Chondrocyte (in vitro differentiated cells): ENCODE measurements at places on chromosomes 16 and 17. TPM values are rescaled to one million over a fixed set of nuclear protein-coding genes. Genes with fewer than 3 reads are reported as not detected.

The NPIPB13 gene
- 5.6 to 9.9 TPM (median 9.8 TPM) in 3 replicates for total RNA-seq

The HEATR9 gene
- not detected in 3 replicates for total RNA-seq

DNA sequence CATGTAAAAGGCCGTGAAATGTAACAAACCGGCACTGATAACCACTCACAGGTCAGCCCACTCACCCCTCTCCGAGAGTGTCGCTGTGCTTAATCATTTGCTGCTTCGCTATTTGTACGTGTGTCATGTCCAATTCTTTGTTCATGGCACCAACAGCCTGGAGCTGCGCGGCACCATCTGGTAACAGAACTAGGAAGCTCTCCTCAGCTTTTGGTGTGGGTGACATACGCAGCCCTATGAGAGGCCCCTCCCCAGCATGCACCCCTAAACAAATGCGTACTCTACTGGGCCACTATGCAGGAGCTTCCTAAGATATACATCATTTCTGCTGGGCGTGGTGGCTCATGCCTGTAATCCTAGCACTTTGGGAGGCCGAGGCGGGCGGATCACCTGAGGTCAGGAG is 2.3 kb upstream of the PECAM1 start:
- H3K4me1 ChIP-seq, result no peaks in the 10 kb centered on the region
- H3K4me3 ChIP-seq, result no peak overlapping the region

- no peak for DNase-seq
- H3K36me3 ChIP-seq, result no peaks in the 10 kb centered on the region
- H3K4me1 ChIP-seq, result peaks cover 29% of the 10 kb centered on the region
Observed at GRCh38 chr16:56862776-56863175, 2.2 kb upstream of the SLC12A3 start.

The GPR179 gene
- 0.56 TPM in 1 of 3 replicates, not detected in the others for total RNA-seq

- H3K4me3 ChIP-seq, result no peak overlapping the region
- peaks cover 13% of the 10 kb centered on the region for H3K36me3 ChIP-seq
- H3K27me3 ChIP-seq, result no peaks in the 10 kb centered on the region
- H3K27ac ChIP-seq, result no peak overlapping the region
- no peak for DNase-seq
- H3K4me1 ChIP-seq, result peaks cover 2% of the 10 kb centered on the region
Observed at GRCh38 chr16:2231016-2231931, 5.0 kb upstream of the DNASE1L2 start.

DNA sequence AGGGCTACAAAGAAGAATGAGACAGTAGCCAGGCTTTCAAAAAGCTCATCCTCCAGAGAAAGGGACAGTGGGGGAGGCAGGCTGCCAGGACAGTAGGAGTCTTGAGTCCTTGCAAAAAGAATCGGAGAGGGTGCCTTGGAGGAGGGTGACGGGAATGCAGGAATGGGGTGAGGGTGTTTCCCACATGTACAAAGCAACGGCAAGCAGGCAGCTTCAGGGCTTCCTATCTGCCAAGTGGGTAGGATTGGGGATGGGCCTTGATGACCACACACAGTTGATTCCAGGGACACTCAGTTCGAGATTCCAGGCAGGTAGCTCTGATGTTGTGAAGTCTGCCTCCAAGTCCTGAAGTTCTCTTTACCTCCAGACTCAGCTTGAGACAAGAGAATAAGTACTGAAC is 54.4 kb downstream of the C17orf67 start:
- peaks cover 20% of the 10 kb centered on the region for H3K27me3 ChIP-seq
- no peak overlapping the region for H3K27ac ChIP-seq
- no peaks in the 10 kb centered on the region for H3K36me3 ChIP-seq
- H3K4me3 ChIP-seq, result peak overlapping the region; percentile 77
- peaks cover 10% of the 10 kb centered on the region for H3K4me1 ChIP-seq

The APOBR gene
- total RNA-seq, result 0.07 TPM in 1 of 3 replicates, not detected in the others

The KRT27 gene
- not detected in 3 replicates for total RNA-seq

- no peak overlapping the region for H3K27ac ChIP-seq
- peaks cover 18% of the 10 kb centered on the region for H3K4me1 ChIP-seq
- DNase-seq, result no peak
- peaks cover under 1% of the 10 kb centered on the region for H3K36me3 ChIP-seq
Observed at GRCh38 chr16:82672676-82673075, 45.9 kb downstream of the CDH13 start.

- H3K4me1 ChIP-seq, result peaks cover 22% of the 10 kb centered on the region
- H3K4me3 ChIP-seq, result no peak overlapping the region
- DNase-seq, result peak; percentile 47
- H3K27ac ChIP-seq, result peak overlapping the region; percentile 70
- peaks cover 28% of the 10 kb centered on the region for H3K36me3 ChIP-seq
Observed at GRCh38 chr16:8892101-8892575, 10.0 kb downstream of the LITAFD start.

DNA sequence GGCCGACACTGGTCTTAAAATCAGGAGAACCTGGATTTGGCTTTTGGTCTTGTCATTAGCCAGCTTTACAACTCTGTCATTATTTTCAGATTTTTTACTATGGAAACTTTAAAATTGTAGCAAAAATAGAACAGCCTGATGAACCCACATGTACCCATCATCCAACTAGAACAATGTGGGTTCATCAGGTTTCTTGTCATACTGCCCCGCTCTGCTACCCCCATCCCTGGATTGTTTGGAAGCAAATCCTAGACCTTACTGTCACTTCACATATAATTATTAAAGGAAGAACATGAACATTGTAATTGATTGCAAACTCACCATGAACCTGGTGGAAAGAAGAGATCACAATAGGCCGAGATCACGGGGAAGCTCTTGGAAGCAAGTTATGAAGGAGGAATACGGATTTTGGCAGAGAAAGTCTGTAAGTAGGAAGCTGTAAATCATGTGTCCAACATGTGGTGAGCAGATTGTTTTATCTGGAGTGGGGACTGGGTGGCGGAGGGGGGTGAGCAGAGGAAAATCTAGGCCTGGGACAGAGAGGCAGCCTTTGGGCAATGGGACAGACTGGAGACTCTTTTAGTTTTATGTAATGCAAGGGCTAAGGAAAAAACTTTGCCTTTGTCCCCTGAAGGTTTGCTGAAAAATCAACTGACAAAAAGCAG is 67.0 kb downstream of the PITPNC1 start:
- H3K27ac ChIP-seq, result no peak overlapping the region
- no peak overlapping the region for H3K4me3 ChIP-seq
- DNase-seq, result no peak
- H3K4me1 ChIP-seq, result peaks cover 9% of the 10 kb centered on the region
- H3K27me3 ChIP-seq, result no peaks in the 10 kb centered on the region
- no peaks in the 10 kb centered on the region for H3K36me3 ChIP-seq

The DHODH gene
- total RNA-seq, result 4.1 to 5.7 TPM (median 4.6 TPM) in 3 replicates

The CES1 gene
- not detected in 3 replicates for total RNA-seq

The MPHOSPH6 gene
- total RNA-seq, result 13.5 to 23.8 TPM (median 14.6 TPM) in 3 replicates

The CARHSP1 gene
- 46.5 to 57.4 TPM (median 54.1 TPM) in 3 replicates for total RNA-seq

DNA sequence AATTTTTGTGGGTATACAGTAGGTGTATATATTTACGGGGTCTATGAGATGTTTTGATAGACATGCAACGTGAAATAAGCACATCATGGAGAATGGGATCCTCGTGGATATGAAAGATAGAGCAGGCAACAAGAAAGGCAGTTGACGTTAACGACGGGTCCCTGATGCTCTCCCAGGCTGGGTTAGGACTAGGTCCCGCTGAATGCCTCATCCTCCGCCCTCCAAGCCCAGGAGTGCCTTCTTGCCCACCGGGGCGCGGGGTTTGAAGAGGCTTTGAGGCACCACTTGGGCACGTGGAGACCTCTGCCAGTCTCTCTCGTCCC is 9.5 kb upstream of the ZFP90 start:
- peaks cover 15% of the 10 kb centered on the region for H3K4me1 ChIP-seq
- H3K4me3 ChIP-seq, result peak overlapping the region; percentile 84
- peak overlapping the region; percentile 80 for H3K27ac ChIP-seq
- H3K27me3 ChIP-seq, result peaks cover 2% of the 10 kb centered on the region
- no peak for DNase-seq
- peaks cover 7% of the 10 kb centered on the region for H3K36me3 ChIP-seq

DNA sequence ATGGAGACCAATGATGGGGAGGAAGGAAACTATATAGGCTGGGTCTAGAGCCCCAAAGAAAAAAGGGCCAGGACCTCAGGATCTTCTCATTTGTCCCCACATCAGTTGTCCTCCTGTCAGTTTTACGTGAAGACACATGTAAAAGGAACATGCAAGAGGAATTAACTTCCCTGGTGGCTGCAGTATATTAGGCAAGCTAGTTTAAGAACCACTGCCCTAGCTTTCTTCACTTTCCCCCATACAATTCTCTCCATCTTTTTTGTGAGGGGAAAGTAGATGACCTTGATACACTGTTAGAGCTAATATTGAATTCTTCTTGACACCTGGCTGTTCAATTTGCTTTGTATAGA is 2.3 kb downstream of the MAP3K3 start:
- peak overlapping the region; percentile 32 for H3K27ac ChIP-seq
- no peak for DNase-seq
- peaks cover 40% of the 10 kb centered on the region for H3K4me1 ChIP-seq
- H3K27me3 ChIP-seq, result no peaks in the 10 kb centered on the region
- H3K36me3 ChIP-seq, result no peaks in the 10 kb centered on the region

DNA sequence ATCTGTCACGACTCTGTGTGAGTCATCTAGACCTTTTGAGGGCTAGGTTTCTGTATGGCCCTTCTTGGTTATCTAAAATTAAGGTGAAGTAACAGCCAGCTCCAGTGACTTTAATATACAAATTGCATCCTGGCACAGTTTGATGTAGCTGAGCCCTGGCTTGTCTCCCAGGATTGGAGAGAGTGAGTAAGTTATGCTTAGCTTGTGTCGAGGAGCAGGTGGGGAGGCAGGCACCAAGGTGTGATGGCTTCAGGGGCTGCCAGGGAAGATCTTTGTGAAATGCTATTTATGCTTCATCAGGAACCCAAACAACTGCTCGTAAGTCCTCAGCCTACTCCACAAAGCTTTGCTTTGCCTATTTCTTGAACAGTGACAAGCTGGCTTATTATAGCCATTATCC is 261.2 kb downstream of the HS3ST4 start:
- no peaks in the 10 kb centered on the region for H3K36me3 ChIP-seq
- H3K4me1 ChIP-seq, result no peaks in the 10 kb centered on the region
- no peak overlapping the region for H3K27ac ChIP-seq
- no peak overlapping the region for H3K4me3 ChIP-seq
- no peak for DNase-seq

DNA sequence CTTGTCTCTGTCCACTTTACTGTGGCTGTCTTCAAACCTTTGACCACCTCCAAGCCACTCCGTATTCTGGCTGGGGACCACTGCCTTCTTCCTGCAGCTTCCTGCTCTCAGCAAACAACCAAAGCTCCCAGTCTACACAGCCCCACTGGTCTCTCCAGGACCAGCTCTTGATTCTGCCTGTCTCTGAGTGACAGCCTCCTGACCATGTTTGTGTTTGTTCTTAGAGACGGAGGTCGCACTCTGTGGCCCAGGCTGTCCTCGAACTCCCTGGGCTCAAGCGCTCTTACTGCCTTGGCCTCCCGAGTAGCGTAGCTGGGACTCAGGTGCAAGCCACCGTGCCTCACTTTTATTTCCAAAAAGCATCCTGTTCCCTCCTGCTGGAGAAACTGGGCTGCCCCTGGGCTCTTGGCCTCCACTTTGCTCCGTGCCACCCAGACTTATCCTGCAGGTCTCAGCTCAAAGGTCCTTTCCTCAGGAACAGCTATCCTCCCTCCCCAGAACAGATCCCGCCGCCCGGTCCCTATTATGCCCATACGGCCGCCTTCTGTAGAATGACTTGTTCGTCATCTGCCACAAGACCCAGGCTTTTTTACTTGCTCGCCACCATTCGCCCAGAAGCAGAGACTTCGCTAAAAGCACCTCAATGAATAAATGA is 9.1 kb downstream of the MNT start:
- peaks cover 34% of the 10 kb centered on the region for H3K4me1 ChIP-seq
- no peak for DNase-seq
- H3K36me3 ChIP-seq, result peaks cover 6% of the 10 kb centered on the region

DNA sequence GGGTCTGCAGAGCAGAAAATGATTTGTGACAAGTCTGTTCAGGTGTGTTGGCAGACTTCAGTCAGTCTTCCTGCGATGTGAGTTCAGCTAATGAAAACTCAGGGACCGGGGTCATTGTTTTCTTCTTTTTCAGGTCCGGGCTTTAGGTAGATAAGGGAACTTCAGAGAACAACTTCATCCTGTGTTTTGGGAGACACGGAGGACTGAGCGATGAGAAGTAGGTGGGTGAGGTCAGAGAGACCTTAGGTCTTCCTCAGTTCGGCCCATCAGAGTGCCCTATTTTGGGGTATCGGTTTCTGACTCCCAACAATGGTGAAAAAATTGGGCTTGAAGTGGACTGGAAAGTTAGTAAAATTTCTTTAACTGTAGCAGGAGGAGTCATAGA is 88.9 kb upstream of the ATF7IP2 start:
- no peak for DNase-seq
- H3K4me1 ChIP-seq, result no peaks in the 10 kb centered on the region
- no peak overlapping the region for H3K4me3 ChIP-seq

DNA sequence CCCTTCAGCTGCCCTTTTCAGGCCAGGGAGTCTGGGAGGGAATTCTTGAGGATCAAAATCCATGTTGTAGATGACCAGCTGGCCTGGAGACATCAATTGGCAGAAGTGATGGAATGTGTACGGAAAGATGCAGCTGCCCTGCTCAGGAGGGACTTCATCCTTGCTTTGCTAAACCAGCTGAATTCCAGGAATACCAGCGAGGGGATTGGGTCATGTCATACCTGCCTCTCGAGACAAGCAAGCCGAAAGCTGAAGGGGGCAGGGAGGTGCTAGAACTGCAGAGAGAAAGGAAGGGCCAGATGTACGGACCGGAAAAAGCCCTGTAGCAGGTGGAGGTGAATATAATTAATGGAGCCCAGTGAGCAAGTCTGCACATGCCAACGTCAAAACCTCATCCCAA is 25.6 kb upstream of the NTN1 start:
- no peak overlapping the region for H3K4me3 ChIP-seq
- no peak overlapping the region for H3K27ac ChIP-seq
- no peak for DNase-seq
- H3K36me3 ChIP-seq, result no peaks in the 10 kb centered on the region
- peaks cover 5% of the 10 kb centered on the region for H3K27me3 ChIP-seq

The TAC4 gene
- not detected in 3 replicates for total RNA-seq

DNA sequence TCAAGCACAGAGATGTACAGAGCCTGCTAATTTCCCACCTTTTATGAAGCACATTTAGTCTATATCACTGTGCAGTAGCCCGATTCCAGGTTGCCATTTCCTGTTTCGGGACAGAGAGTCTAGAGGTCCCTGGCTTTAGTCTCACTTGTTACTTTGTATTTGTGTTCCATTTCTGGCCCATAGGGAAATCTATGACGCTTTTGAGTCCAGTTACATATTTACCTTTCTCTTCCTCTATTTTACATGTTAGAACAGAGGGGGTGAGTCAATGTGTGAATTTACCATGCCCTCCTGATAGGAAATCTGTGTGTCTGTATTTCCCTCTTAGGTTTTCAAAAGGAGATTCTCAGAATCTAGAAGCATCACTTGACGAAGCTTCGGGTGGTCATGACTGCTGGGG is 227.1 kb upstream of the ZFHX3 start:
- H3K27ac ChIP-seq, result no peak overlapping the region
- DNase-seq, result no peak
- no peak overlapping the region for H3K4me3 ChIP-seq

DNA sequence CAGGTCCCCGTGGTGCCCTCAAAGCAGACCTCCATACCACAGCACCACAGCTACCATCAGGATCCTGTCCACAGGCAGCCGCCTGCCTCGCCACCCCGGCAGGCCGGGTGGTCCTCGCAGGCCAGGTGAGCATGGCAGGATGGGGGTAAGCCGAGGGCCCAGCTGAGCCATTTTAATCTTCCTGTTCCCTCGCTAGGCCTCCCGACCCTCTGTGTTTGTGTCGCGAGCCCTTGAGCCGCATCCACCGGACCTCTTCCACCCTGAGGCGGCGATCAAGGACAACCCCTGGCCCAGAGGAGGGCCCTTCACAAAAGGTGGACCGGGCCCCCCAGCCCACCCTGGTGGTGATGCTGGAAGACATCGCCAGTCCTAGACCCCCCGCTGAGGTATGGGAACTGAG is 2.0 kb downstream of the PRR14 start:
- H3K4me1 ChIP-seq, result peaks cover 34% of the 10 kb centered on the region
- no peak overlapping the region for H3K27ac ChIP-seq
- H3K36me3 ChIP-seq, result peaks cover 8% of the 10 kb centered on the region
- H3K4me3 ChIP-seq, result no peak overlapping the region
- DNase-seq, result no peak
